ENCODE measurements at places on chromosomes 1 and 21. TPM values are rescaled to one million over a fixed set of nuclear protein-coding genes. Genes with fewer than 3 reads are reported as not detected.

- H3K4me3 ChIP-seq: no peak overlapping the region
- no peak overlapping the region for H3K27ac ChIP-seq
- DNase-seq: no peak
- H3K27me3 ChIP-seq: peaks cover 6% of the 10 kb centered on the region
- H3K4me1 ChIP-seq: no peaks in the 10 kb centered on the region
- no peaks in the 10 kb centered on the region for H3K36me3 ChIP-seq
These were observed 141.8 kb downstream of the HIVEP3 start for GRCh38 chr1:41776891-41777441.

DNA sequence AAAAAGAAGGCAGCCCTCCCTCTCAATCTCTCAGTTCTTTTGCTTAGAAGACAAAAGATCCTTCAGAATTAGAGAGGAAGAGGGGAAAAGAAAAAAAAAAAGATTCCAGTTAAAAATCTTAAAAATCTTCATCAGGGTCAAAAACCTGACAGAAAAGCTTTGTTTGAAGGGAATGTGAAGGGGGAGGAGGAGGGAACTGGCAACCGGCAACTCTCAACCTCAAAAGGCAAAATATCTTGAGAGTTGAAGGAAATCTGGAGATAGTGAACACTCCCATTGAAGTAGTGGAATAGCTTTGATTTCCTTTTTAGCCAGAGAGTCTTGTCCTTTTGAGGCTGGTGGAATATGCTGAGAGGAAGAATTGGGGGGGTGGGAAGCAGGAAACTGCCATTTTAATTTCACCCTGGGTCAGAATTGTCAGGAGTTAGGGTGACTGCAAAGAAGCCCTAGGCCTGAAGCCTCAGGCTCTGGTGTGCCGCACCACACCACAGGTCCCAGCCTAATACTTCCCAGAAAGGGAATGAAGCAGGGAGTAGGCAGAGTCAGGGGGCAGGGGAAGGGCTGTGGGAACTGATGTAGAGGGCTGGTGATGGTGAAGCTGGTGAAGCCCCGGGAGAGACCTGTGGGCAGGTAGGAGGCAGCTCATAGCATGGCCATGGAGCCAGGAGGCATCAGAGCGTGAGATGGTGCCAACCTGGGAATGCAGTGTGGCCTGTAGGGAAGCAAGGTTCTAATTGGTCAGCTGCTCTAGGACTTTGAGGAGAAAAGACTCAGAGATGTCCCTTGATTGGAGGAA lies 24.6 kb downstream of the KIRREL1 start:
- H3K36me3 ChIP-seq: peaks cover 8% of the 10 kb centered on the region
- no peak overlapping the region for H3K4me3 ChIP-seq
- no peak for DNase-seq
- no peaks in the 10 kb centered on the region for H3K27me3 ChIP-seq

GRCh38 chr21:44686000-44686781 lies 4.2 kb upstream of the KRTAP12-1 start:
- H3K4me3 ChIP-seq: no peak overlapping the region
- no peak overlapping the region for H3K27ac ChIP-seq
- H3K4me1 ChIP-seq: no peaks in the 10 kb centered on the region
- no peaks in the 10 kb centered on the region for H3K27me3 ChIP-seq

GRCh38 chr1:209873067-209873799 lies 45.5 kb downstream of the UTP25 start:
- no peaks in the 10 kb centered on the region for H3K36me3 ChIP-seq
- H3K27me3 ChIP-seq: no peaks in the 10 kb centered on the region
- no peak overlapping the region for H3K4me3 ChIP-seq
- H3K4me1 ChIP-seq: peaks cover 68% of the 10 kb centered on the region
- peak overlapping the region; percentile 99 for H3K27ac ChIP-seq

Gene KCNH1
- polyA plus RNA-seq: 0.03 TPM

- peaks cover 36% of the 10 kb centered on the region for H3K4me1 ChIP-seq
- peaks cover 9% of the 10 kb centered on the region for H3K27me3 ChIP-seq
- no peak for DNase-seq
- no peak overlapping the region for H3K4me3 ChIP-seq
- no peak overlapping the region for H3K27ac ChIP-seq
These were observed 17.0 kb upstream of the IFNLR1 start for GRCh38 chr1:24204116-24204515.

- no peak overlapping the region for H3K4me3 ChIP-seq
- DNase-seq: no peak
- H3K27ac ChIP-seq: no peak overlapping the region
- no peaks in the 10 kb centered on the region for H3K27me3 ChIP-seq
- no peaks in the 10 kb centered on the region for H3K36me3 ChIP-seq
- H3K4me1 ChIP-seq: no peaks in the 10 kb centered on the region
These were observed 1145.1 kb upstream of the NCAM2 start for GRCh38 chr21:19853061-19853460.

Gene DMRTA2
- polyA plus RNA-seq: 0.01 TPM

- H3K36me3 ChIP-seq: no peaks in the 10 kb centered on the region
- H3K27me3 ChIP-seq: no peaks in the 10 kb centered on the region
- peaks cover 13% of the 10 kb centered on the region for H3K4me1 ChIP-seq
- peak overlapping the region; percentile 59 for H3K4me3 ChIP-seq
These were observed 24.1 kb upstream of the HPDL start for GRCh38 chr1:45302505-45303150.

DNA sequence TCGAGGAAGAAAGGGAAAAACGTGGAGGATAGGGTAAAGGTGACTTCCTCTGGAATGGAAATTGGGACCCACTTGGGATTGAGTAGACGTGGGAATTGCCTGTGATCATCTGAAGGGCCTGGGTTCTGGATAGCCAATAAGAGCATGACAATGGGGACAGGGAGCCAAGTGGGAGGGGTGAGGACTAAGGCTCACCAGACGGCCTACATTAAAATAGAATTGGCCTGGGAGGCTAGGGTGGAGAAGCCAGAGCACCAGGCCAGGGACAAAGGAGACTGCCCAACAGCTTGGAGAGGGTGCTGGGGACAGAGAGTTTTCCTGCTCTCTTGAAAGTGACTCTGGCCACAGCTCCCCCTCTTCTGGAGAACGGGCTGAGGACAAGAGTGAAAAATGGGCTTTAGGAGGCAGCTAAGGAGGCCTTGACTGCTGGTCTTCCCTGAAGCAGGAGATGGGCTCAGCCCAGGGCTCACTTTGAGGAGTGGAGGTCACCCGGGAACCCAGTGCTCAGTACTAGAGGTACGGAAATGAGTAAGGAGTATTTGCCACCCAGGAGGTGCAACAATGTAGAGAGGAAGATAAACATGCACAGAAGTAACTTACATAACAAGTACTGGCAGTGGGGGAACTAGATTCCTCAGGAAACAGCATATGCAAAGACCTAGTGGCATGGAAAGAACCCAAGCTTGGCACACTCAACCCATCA lies 18.8 kb downstream of the INKA2 start:
- H3K4me3 ChIP-seq: no peak overlapping the region
- peaks cover 29% of the 10 kb centered on the region for H3K4me1 ChIP-seq
- H3K27ac ChIP-seq: no peak overlapping the region
- peaks cover 2% of the 10 kb centered on the region for H3K36me3 ChIP-seq
- no peaks in the 10 kb centered on the region for H3K27me3 ChIP-seq

- H3K4me1 ChIP-seq: no peaks in the 10 kb centered on the region
- no peak for DNase-seq
These were observed 24.0 kb upstream of the KRTAP21-1 start for GRCh38 chr21:30779249-30779648.

DNA sequence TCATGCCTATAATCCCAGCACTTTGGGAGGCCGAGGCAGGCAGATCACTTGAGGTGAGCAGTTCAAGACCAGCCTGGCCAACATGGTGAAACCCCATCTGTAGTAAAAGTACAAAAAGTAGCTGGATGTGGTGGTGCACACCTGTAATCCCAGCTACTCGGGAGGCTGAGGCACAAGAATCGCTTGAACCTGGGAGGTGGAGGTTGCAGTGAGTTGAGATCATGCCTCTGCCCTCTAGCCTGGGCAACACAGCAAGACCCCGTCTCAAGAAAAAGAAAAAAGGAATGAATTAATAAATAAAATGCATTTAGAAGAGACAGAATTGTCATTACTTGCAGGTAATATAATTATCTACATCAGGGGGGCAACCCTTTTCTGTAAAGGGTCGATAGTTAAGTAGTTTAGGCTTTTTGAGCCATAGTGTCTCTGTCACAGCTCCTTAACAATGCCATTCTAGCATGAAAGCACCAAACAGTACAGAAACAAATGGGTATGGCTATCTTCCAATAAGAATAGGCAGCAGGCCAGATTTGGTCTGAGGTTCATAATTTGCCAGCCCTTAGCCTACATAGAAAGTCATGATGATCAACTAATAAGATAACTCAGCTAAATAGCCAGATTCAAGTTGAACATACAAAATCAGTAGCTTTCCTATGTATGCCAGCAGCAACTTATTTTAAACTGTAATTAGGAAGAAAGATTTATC lies 56.8 kb downstream of the RPRD2 start:
- DNase-seq: no peak
- H3K27ac ChIP-seq: no peak overlapping the region
- peaks cover 1% of the 10 kb centered on the region for H3K36me3 ChIP-seq
- no peak overlapping the region for H3K4me3 ChIP-seq
- H3K4me1 ChIP-seq: no peaks in the 10 kb centered on the region
- no peaks in the 10 kb centered on the region for H3K27me3 ChIP-seq

- no peaks in the 10 kb centered on the region for H3K36me3 ChIP-seq
- DNase-seq: no peak
- no peak overlapping the region for H3K27ac ChIP-seq
- no peaks in the 10 kb centered on the region for H3K27me3 ChIP-seq
These were observed 34.8 kb upstream of the CFAP126 start for GRCh38 chr1:161402446-161402845.

DNA sequence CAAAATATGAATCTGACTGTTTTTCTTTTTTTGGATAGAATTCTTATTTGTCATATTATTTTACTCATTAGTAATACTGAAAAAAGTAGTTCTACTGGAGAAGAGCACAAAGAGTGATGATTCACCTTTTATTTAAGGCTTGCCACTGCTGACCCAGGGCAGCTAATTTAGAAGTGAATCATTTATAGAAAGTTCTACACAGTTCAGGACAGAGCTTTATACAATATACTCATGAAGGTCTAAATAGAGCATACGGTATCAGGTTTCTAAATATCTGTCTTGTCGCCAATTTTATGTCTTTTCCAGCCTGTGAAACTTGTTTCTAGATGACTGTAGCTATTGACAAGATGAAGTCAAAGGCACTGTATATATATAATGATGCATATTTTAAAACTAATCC lies 25.0 kb downstream of the GIPC2 start:
- H3K27ac ChIP-seq: peak overlapping the region; percentile 47
- H3K4me3 ChIP-seq: no peak overlapping the region
- DNase-seq: peak; percentile 42
- H3K4me1 ChIP-seq: peaks cover 24% of the 10 kb centered on the region
- H3K36me3 ChIP-seq: no peaks in the 10 kb centered on the region
- no peaks in the 10 kb centered on the region for H3K27me3 ChIP-seq

Gene VASH2
- 0.04 TPM for polyA plus RNA-seq

DNA sequence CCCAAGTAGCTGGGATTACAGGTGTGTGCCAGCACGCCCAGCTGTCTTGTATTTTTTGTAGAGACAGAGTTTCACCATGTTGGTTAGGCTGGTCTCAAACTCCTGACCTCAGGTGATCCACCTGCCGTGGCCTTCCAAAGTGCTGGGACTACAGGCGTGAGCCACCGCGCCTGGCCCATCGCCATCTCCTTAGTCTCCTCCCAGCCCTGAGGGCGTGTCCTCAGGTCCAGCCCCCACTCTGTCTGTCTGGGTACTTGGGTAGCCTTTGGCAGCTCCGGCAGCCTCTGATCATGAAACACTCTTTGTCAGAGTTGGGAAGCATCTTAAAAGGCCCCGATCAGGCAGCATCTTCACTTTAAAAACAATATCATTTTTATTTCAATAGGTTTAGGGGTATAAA lies 90.3 kb upstream of the DISP3 start:
- peaks cover 11% of the 10 kb centered on the region for H3K4me1 ChIP-seq
- H3K4me3 ChIP-seq: no peak overlapping the region
- no peak overlapping the region for H3K27ac ChIP-seq
- no peaks in the 10 kb centered on the region for H3K36me3 ChIP-seq

DNA sequence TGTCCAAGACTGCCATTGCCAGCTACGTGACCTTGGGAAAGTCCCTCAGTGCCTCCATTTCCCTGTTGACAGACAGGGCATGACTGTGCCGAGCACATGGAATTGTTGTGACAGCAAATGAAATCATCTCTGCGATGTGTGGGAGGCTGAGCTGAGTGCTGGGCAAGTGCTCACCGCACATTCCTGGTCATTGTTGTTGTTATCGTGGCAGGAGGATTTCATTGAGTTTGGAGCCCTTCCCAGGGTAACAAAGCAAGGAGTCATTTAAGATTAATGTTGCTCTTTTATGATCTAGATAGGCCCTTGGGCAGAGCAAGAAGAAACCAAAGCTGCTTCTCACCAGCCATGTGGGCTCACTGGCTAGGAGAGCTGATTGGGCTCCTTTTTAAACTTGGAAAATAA lies 39.6 kb upstream of the ITPKB start:
- no peak overlapping the region for H3K27ac ChIP-seq
- peak; percentile 79 for DNase-seq
- peaks cover 8% of the 10 kb centered on the region for H3K4me1 ChIP-seq
- no peaks in the 10 kb centered on the region for H3K27me3 ChIP-seq

Gene OLIG2
- polyA plus RNA-seq: not detected

GRCh38 chr21:29340228-29340627 lies 41.5 kb downstream of the BACH1 start:
- no peak overlapping the region for H3K27ac ChIP-seq
- H3K27me3 ChIP-seq: no peaks in the 10 kb centered on the region
- H3K4me3 ChIP-seq: no peak overlapping the region
- no peak for DNase-seq
- H3K4me1 ChIP-seq: peaks cover 31% of the 10 kb centered on the region

DNA sequence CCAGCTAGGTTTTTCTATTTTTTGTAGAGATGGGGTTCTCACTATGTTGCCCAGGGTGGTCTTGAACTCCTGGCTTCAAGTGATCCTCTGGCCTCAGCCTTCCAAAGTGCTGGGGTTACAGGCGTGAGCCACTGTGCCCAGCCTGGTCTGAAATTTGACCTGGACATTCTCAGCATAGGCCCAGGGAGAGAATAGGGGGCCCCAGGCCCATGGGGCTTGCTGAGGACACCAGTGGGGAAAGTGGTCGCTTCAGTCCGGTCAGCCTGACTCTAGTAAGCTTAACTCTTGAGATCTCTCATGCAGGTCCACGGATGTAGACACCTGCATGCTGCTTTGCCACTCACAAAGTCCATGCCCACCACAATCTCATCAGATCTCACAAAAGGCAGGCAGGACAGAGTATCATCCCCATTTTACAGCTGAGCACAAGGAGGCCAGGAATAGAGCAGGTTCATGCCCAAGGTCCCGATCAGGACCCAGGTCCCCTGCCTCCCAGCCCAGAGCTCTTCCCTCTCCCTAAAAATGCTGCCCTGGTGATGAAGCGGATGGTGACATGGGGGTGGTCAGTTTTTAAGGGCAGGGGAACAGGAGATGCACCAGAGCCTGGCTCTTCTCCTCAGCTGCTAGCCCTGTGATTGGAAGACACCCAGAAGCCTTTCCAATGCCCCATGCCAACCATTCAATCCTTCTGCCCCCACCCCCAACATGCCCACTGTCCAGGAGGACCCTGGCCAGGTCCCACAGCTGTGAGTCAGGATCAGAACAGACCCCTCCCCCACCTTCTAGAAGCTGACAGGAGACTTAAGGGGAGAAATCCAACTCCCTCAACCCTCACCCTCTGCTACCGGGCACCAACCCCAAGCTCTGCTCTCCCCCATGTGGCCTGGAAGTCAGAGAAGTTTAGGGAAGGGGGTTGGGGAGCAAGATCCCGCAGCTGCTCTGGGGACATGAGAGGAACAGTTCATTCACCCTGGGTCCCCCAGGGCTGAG lies 1.8 kb downstream of the FHL3 start:
- peak overlapping the region; percentile 82 for H3K27ac ChIP-seq
- DNase-seq: no peak
- peak overlapping the region; percentile 66 for H3K4me3 ChIP-seq
- peaks cover 43% of the 10 kb centered on the region for H3K4me1 ChIP-seq

Gene CD84
- not detected for polyA plus RNA-seq

All from keratinocyte (primary cell).